ENCODE measurements at places on chromosomes 5 and 9.

GRCh38 chr5:57302643-57303042, 128.8 kb downstream of the GPBP1 start:
- no peak for DNase-seq

GRCh38 chr5:172123269-172123692, 64.7 kb downstream of the STK10 start:
- DNase-seq: no peak

- DNase-seq: no peak
These were observed 58.7 kb upstream of the SUSD1 start for GRCh38 chr9:112233769-112234168.

GRCh38 chr9:134293611-134294152, 32.6 kb upstream of the RXRA start:
- no peak for DNase-seq

DNA sequence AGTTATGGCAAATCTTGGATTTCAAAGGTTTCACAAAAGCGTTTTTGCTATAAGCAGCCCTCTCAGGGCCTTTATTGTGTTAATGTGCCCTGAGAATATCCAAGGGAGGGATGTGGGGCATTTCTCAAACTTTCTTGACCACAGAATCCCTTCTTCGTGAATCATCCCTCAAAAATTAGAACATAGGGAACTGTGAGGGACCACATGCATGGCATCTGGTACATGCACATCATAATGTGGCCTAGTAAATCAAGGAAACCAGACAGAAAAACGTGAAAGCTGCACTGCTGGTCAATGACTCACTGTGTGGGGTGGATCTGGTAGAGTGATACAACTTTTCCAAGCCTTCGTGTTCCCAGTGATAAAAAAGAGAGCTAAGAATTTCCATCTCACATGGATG, 22.4 kb downstream of the DDX31 start:
- no peak for DNase-seq

GRCh38 chr5:57133574-57133973, 40.3 kb upstream of the GPBP1 start:
- no peak for DNase-seq

DNA sequence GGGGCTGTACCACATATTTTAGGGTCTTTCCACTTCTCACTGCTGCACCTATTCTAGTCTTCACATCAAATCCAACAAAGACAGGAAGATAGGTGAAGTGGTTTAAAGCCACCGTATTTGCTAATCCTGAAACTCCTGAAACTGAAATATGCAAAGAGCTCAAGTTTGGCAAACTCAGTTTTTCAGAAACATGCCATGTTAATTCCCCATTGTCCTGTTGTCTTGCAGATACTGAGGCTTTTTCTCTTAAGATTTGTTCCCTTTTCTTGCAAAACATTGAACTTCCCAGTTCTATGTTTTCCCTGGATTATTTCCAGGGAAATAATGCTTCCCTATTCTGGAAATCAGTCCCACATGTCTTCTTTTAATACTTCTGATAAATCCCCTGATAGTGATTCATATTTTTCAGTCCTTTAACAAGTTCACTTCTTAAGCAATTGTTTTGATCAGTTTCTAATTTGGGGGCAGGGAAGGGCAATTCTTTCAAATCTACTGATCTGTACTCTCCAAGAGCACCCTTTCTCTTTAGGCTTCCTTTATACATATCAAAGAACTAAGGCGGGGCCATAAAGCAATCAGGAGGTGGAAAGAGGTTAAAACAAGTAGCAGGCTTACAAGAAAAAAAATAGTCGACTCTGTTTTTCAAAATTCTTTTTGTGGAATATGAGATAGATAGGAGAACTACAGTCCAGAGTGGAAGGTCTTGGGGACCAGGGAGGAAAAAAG, 648.5 kb downstream of the BNC2 start:
- no peak for DNase-seq

DNA sequence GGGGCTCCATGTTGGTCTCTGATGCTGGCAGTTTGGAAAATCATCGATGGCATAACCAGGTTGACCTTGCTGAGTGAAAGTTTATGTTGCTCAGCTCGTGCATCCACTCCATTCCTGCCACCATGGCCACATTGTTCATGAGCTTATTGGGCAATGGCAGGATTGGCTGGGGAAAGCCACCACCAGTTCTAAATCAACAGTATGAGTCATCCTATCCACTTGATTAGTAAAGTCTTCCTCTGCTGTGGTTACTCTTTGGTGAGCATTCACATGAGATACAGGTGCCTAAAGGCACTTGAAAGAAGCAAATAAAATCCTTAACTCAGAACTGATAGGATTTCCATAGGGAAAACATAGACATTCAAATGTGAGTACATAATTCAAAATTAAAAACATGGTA, 131.8 kb upstream of the FBN2 start:
- DNase-seq: no peak

DNA sequence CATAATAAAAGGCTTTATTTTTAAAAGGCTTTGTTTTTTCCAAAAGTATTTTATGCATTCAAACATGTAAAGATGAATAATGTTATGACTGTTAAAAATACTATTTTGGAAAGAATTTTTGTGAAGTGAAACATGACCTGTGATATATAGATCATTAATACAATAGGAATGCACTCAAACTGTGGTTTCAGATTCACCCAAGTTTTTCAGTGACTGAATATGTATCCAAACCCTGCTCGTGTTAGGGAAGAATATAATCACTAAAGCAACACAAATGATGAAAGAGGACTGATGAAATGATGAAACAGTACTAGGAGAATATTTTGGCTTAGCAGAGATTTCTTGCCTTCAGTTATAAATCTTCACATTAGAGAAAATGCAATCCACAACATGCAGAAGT, 278.0 kb downstream of the ADAMTS6 start:
- no peak for DNase-seq

GRCh38 chr5:139863361-139863760, 67.8 kb downstream of the PSD2 start:
- no peak for DNase-seq

DNA sequence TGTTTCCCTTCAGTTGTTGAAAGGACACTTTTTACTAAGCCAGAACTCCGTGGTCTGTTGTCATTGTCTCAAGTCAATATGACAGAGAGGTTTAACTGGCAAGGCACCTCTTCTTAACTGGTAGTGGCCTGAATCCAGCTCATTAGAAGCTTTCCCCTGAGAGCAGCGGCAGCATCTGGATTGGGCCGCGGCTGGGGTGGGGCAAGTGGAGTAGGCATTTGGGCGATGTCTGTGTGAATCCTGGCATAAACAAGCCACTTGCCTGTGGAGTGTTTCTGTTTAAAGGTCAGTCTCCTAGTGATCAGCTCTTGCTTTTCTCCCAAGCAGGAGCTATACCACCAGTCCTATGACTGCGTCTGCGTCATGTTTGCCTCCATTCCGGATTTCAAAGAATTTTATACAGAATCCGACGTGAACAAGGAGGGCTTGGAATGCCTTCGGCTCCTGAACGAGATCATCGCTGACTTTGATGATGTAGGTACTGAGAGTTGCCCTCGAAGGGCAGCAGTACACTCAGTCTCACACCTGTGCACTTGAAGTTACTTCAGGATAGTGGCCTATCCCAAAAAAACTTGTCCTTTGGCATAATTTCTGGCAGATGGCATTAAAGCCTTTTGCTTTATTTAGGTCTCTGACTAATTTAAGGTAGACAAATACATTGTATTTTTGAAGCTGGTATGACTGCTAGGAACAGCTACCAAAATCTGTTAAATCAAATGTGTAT, 48.9 kb downstream of the CFAP90 start:
- DNase-seq: no peak

DNA sequence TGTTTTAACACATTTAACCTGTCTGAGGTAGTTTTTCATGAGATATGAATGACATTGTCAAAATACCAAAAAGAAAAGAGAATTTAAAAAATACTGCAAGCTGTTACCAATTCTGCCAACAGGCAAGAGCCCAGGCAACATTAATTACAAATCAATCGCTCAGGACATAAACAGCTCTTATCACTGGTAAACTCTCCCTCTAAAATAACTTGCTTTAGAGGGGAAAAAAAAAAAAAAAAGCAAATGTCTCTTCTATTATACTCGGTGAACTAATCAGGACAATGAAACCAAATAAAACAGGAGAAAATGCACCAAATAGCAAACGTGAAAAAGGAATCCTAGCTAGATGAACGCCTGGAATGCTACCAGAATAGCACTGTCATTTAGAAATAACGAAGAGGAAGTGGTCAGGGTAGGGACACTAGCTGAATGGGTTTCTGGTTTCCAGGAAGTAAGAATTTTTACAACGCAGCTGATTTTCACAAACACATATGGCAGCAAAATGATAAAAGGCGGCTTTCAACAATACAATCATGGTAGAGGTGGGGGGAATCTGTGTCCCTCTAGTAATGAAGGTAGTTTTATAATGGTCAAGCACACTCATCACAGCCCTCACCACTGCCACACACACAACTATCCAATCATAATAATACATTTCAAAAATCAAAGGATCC, 94.9 kb downstream of the DENND1A start:
- no peak for DNase-seq

- no peak for DNase-seq
These were observed 91.4 kb downstream of the ADAMTS16 start for GRCh38 chr5:5231576-5231975.

- DNase-seq: no peak
These were observed 63.1 kb upstream of the NREP start for GRCh38 chr5:111820072-111820471.

GRCh38 chr5:154611341-154611767, 133.3 kb upstream of the HAND1 start:
- DNase-seq: no peak

DNA sequence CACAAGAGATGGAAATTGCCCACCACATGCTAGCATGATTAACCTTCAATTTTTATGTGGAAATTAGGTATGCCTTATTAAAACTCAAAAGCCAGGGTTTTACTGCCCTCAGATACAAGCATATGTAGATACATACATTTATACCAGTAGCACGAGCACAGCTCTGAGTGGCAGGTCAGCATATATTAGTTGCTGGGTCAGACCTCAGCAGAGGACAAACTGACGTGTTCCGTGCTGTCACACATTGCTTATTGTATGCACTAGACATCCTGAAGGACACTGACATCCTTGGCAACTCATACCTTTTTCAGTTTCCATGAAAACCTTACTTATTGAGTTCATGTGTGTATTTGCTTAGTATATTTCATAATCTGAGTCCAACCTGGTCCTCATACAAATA, 307.7 kb downstream of the TLE1 start:
- DNase-seq: no peak

DNA sequence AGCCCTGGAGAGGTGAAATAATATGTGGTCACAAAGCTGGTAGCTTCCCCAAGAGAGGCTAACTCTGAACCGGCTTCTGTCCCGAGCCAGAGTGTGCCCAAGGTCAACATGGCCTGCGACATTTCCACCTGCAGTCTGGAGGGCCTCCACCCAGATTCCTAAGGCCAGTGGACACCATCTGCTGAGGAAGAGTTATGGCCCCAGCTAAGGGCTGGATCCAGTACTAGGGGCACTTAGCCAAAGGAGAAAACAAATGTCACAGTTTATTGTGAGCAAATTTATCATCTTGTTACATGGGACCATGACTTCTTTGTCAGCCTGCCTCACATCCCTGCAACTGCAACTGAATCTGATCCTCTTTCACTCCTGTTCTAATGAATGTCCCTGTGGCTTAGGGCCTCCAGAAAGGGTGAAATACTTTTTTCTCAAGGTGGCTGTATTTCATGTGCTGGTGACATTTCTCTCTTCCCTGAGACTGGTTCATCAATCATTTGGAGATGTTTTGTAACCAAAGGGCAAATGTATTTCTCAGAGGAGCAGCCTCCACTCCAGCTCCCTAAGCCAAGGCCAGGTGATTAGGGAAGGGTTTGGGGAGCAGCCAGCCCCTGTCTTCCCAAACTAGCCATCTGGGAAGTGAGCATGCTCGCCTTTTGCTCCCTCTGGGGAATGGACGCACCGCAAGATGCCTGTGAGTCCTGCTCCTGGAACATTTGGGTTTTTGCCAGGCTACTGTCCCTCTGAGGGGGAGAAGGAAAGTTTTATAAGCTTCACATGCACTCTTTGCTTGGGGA, 148.3 kb downstream of the CMYA5 start:
- no peak for DNase-seq

GRCh38 chr5:118778941-118779340, 209.4 kb downstream of the DTWD2 start:
- DNase-seq: no peak

DNA sequence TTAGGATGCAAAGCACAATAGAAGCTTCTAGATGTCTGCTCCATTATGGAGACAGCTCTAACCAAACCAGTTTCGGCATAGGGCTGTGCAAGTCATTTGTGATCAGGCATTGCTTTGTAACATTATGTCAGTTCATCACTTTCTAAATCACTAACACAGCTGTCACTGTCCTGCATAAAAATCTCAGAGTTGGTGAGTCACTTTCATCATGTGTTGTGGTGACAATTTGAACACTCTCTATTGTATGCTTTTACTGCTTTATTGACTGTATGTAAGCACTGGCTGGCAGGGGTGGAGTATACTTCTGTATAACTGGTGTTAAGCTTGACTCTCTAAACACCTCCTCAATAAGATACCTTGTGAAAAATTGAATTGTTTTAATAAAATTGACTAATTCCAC, 77.9 kb downstream of the SLCO4C1 start:
- DNase-seq: no peak

DNA sequence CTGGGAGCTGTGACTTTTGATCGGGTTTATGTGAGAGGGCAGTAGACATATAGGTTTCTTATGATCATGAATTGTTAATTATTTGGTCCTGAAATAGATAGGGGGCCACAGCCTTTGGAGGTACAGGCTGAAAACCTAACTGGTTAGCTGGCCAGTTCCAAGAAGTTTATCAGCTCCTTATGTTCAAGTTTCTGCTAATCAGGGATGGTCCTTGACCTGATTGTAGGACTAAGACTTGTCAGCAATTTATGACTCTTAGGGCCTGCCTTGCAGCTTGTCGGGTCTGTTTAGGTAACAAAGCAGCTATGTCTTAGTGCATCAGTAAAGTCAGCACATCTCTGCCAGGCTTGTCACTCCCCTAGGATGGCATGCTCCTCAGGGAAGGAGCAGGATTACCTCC, 151.8 kb upstream of the RUSC2 start:
- no peak for DNase-seq

- peak; percentile 28 for DNase-seq
These were observed 55.3 kb downstream of the ERAP1 start for GRCh38 chr5:96752341-96753016.

DNA sequence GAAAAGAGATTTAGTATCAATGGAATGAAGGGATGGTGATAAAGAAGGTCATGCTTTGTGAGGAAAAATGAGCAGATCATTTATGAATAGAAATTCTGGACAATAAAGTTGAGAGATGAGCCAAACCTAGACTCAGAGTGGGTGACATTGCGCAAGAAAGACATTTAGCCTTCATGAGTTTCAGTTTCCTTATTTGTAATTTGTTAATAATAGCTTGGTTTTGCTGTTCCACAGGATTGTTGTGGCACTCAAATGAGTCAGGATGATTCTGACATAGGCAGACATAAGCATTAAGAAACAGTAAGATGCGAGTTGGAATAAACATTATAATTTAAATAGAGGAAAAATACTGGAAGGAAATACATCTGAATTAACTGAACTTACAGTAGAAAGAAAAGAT, 34.8 kb downstream of the ITGA2 start:
- no peak for DNase-seq

DNA sequence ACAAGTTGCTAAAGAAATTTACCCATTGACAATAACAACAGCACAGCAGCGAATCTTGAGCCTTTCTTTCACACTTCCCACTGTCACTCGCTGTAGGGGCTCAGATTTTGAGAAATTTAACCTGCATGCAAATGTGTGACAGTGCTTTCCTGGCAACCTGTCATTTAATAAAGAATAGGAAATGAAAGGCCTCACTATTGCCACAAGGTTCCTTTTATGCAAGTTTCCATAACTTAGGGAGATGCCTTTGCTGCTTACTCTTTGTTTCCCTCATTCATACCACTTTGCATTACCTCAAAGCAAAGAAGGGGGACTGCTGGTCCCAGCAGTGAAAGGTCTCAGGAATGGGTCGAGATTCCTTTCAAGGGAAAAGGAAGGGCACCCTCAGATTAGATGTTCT, 49.5 kb downstream of the PTCD2 start:
- DNase-seq: no peak
